ENCODE measurements at places on chromosomes 5 and 9.
A peak's percentile ranks its signal among the peaks of the same experiment; 100 is the strongest.

DNA sequence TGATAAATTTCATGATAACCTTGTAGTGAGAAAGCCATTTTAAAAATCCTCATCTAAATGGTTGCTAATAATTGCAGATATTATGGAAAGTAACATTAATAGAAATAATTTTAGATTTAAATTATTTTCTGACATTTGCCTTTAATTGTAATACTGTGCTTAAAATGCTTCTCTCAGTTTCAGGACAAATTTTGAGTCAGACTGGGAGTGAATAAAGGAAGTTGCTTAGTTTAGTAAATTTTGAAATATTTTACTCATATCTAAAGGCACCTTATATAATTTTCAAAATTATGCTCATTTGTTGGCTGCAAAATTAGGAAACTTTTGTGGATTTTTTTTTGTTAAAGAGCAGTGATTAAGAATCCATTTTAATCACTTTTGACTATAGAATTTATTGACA lies 93.8 kb downstream of the CSNK1G3 start:
- ATAC-seq, result no peak

GRCh38 chr5:6487081-6487480 lies 38.4 kb downstream of the UBE2QL1 start:
- ATAC-seq, result no peak

GRCh38 chr5:13987843-13988464 lies 43.5 kb upstream of the DNAH5 start:
- no peak for ATAC-seq

DNA sequence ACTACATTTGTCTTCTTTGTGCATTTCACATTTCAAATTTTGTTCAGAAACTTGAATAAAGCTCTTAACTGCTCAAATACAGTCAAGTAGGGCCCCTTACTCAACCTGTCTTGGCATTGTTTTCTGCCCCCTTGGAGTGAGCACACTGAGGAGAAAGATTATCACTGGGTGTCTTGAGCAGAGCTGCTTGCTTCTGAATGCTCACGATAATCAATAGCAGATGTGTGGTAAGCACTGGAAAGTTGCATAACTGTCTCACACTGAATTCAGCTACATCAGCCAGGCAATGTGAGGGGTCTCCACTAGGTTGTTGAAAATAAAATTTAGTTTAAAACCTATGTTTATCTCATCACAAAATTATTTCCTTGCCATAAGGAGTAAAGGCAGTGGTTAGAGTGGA lies 7.8 kb upstream of the TNFAIP8 start:
- ATAC-seq, result no peak

DNA sequence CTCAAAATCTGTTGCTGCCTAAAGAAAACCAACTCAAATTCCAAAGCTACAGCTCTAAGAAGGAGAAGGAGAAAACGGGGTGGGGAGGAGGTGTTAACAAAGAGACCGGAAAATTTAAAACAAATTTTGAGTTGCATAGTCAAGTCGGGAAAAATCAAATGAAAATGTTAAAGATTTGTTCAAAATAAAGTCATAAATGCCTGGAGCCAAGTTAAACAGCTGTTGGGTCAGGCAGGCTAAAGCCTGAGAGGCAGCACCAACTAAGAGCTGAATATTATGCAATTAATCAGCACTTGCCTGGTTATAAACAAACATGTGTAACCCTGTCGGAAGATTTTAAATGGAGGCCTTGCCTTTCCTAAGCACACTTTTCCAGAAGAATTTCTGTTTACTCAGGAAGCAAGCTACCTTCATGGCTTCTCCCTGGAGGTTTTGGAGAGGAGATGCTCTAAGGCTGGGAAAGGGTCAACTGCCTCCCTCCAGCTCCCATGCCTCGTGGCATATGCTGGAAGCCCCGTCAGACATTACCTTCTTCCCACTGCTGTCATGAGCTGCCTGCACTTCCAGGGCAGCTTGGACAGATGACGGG lies 270.5 kb downstream of the DMRT2 start:
- peak; percentile 56 for ATAC-seq

- peak; percentile 40 for ATAC-seq
Measured at GRCh38 chr5:72604111-72604797, 97.0 kb upstream of the ZNF366 start.

DNA sequence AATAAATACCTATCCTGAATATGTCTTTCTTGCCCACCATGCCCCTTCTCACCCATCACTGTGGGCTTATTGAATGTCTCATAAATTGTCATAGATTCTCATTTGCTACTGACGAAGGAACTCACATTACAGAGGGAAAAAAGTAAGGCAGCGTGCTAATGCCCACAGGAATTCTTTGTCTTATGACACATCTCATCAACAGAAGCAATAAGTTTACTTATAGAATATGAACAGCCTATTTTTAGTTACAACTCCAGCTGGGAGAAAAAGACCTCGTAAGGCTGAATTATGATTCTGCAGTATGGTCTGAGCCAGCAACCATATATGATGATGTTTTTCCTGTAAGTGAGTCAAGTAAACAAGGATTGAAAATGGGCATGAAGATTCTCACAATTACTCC lies 22.4 kb upstream of the ATG10 start:
- ATAC-seq, result no peak

DNA sequence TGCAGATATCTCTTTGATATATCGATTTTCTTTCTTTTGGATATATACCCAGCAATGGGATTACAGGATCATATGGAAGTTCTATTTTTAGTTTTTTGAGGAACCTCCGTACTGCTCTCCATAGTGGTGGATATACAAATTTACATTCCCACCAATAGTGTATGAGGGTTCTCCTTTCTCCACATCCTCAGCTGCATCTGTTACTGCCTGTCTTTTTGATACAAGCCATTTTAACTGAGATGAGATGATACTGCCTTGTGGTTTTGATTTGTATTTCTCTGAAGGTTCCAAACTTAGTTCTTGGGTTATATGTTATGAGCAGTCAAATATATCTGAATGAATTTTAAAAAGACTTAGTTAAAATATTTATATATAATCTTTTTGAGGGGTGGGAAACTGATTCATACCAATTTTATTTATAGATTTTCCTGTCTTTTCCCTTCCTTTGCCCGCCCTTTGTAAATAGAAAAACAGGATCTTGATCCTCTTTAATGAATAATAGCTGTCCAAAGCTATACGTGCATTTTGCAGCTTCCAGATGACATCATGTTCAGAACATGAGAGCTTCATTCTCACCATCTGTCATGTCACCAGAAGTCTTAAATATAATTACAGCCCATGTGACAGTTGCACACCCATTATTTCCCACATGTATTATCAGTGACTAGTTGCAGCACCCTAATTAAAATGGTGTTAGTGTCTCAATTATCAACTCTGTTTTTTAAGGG lies 6.2 kb upstream of the ARHGEF28 start:
- no peak for ATAC-seq

GRCh38 chr9:83451308-83451707 lies 86.9 kb downstream of the FRMD3 start:
- no peak for ATAC-seq

DNA sequence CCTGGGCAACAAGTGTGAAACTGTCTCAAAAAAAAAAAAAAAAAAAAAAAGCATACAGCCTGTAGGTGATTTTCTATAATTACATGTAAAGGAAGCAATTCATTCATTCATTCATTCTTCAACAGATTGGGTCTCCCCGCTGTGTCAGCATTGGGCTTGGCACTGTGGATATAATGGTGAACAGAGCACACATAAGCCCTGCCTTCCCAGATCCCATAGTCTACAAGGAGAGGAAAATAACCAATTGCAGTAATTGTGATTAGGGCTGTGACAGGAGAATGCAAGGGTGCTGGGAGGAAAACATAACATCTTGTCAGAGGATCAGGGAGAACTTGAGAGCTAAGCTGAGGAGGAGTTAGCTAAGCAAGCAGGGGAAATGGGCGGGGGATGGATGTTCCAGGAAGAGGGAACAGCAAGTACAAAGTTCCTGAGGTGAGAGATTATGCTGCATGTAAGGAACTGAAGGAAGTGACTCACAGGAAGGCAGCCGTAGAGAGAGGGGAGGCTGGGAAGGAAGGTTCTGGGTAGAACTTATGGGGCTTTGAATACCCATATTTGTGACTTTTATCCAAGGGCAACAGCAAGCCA lies 24.0 kb upstream of the KLF9 start:
- ATAC-seq, result peak; percentile 86

DNA sequence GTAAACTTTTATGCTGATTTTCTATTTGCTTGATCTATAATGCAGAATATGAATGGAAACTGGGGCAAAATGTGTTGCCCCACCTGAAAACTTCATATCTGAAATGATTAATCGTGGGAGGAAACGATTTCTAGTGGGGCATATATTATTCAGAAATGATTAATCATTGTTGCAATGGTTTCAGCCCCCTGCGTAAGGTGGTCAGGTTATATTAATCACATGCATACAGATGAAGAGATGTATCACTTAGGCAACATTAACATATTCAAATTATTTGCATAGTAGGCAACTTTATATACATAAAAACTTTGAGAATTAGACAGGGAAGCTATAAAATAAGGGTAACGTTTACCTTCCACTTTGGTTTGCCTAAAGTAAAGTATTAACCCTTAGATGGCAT lies 49.8 kb downstream of the LSM11 start:
- no peak for ATAC-seq

DNA sequence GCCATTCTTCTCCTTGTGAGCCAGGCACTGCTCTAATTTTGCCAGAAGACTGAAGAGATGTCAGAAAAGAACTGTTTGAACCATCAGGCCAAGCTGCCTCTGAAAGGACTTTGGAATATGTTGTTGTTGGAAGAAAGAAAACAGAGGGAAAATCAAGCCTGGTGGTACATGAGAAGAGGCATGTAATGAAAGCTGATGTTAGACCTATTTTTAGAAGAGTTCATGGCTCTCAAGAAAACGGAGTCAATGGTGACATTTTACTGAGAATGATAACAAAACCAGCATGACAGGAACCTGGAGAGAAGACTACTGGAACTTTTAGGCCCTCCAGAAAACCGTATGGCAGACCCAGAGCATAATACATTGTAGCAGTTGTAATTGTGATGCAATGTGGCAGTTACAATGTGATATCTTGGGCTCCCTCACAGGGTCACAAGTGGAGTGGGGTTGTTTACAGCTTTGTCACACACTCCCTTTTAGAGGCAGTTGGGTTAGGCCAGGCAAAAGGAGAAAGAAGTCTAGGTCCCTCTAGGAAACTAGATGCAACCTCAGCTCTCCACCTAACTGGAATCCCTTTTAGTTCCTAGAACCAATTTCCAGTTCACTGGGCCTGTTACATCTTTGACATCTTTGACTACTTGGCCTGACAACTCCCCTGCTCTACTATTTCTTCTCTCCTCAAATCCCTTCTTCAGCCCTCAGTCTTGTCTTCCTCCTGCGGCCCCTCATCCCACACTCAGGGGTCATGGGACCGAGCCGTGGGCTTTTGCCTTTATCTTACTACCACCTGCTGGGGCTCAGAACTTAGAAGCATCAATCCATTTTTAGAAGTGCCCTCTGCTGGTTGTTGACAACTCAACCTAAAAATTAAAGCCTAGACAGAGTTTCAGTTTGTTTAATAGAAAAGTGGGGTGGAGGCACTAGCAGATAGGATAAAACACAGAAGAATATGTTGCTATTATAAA lies 61.2 kb upstream of the JAK2 start:
- ATAC-seq, result no peak

- no peak for ATAC-seq
Measured at GRCh38 chr5:66987949-66988838, 208.4 kb downstream of the CD180 start.

DNA sequence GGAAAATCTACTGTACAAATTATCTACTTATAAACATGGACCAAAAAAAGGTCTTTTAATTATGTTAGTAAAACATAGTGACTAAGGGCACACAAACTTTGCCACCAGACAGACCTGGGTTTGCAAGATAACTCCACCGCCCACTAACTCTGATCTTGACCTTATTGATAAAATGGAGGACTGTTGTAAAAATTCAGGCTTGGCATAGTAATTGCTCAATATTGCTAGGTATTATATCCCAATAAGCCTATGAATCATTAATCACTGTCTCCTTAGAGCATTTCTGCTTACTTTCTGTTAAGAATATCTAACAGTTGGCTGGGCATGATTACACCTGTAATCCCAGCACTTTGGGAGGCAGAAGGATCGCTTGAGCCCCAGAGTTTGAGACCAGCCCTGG lies 3.8 kb downstream of the C9orf40 start:
- no peak for ATAC-seq

DNA sequence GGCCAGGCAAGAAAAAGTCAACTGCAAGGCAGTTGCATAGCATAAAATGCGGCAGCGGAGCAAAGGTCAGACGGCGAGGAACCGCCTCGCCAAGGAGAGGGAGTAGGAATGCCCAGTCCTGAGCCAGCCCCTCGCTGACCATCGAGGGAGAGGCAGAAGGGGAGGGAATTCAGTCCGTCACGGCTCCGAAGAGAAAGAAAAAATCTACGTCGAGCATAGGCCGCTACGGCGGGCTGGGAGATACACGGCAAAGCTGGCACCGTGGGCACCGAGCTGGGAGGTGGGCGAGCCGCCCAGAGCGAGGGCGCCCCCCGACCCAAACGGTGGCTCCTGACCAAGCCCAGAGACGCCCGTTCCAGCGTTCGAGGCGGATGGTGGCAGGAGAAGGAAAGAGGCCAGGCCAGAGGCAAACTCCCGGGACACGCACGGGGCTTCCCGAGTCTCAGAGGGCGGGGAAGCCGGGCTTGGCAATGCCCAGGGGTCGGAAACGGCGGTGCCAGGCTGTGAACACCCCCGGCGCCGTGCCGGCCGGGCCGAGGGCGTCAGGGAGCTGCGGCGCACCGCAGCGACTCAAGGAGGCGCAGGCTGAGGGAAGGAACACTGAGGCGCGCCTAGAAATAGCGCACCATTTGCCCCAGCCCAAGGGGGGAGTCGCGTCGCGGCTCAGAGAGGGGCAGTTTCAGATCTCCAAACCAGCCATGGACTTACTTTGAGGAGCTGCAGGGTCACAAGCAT lies 518 bp downstream of the SPRY4 start:
- peak; percentile 70 for ATAC-seq

DNA sequence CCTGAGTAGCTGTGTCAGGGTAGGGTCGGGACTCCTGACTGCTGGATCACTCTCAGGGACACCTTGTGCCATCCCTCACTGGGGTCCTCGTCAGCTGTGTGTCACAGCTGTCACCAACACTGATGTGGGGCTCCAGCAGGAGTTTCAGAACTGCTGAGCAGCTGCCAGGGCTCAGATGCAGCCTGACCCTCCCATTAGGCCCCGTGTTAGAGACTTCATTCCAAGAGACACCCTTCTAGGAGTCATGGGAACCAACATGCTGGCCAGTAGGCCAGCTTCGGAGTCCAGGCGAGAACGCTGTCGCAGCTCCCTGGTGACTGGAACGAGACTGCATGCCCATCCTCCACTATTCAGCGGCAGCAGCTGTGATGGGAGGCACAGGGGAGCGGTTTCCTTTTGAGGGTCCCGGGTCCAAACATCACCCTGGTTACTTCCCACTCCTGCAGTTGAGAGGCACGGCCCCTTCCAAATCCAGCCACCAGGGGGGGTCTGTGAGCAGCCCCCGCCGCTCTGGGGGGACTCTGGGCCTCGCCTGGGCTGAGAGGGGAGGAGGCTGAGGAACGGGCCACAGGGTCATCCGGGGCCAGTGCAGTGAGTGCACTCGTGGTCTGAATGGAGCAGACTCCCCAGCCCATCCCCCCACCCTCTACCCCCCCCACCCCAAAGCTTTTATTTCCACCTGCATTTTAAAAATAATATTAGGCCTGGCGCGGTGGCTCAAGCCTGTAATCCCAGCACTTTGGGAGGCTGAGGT lies 12.6 kb upstream of the TCF7 start:
- ATAC-seq, result peak; percentile 74

All from gastroesophageal sphincter (tissue), 4 donors.